ENCODE measurements at places on chromosomes 7 and 10.

GRCh38 chr7:18648849-18649758, 153.6 kb downstream of the HDAC9 start:
- no peak for DNase-seq

DNA sequence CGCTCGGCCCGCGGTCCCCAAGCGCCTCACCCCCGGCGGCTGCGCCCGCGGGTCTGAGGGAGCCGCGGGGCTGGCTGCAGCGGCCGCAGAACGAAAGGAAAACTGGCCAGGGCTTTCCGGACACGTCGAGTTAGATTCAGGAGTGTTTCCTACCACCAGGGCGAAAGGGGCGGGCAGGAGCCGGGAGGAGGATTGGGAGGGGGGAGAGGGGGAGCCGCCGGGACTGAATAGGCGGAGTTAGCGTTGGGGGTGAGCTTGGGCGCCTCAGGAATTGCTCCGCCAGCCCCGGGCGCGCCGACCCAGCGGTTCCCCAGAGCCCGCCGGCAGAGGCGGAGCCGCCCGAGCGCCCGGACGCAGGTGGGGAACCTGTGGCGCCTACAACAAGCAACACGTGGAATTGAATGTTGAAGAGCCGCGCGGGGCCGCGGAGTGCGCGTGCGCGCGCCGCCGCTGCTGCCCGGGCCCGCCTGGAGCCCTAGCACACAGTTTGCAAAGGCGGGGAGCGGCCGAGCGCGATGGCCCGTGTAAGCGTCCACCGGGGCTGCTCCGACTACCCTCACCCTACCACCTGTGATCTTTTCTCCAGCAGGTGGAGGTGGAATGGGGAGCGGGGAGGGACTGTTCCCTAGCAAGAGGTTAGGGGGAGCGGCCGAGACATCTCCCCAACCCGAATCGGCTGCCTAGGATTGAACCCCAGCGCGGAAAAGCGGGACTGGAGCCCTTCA, at the start of gene CADPS2:
TSS of gene CADPS2 (minus strand) at position 104 of the 725 bp plus-strand sequence. CDS start 123 bp downstream, outside the sequence.
- DNase-seq = peak; percentile 22

DNA sequence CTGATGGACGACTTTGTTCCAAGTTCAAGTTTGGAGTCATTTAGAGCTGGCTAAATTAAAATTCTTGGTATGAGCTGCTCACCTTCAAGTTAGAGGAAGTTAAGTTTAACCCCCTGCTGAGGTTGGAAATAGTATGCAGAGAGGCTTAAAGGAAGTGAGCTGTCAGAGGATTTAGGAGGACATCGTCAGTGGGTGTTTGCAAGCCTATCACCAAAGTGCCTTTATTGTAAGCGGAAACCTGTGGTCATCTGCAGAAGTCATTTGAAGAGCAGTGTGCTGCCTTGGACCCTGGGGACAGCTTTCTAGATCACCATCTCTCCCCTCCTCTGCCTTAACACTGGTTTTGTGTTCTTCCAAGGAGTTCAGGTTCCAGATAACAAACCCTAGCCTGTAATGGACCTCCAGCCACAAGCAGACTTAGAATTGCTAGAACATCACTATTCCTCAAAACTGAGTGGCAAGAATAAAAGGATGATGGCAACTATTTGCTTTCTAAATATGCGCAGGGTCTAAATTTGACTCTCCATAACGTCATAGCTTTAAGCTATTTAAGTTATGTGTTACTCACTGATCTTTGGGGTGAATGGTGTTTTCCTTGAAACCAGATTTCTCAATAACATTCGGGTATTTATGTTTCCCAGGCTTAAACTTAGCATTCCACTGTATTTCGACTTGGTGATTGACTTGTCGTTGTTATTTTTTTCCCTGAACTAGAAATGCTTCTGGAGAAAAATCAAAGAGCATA, 93.4 kb downstream of the SLC39A12 start:
- DNase-seq = peak; percentile 5

- peak; percentile 50 for DNase-seq
These were observed 198.9 kb downstream of the WDR37 start for GRCh38 chr10:1255118-1255517.

- DNase-seq = no peak
These were observed 872 bp upstream of the HMX2 start for GRCh38 chr10:123146894-123147634.

GRCh38 chr7:2792856-2793487, 51.1 kb downstream of the GNA12 start:
- DNase-seq = peak; percentile 42

DNA sequence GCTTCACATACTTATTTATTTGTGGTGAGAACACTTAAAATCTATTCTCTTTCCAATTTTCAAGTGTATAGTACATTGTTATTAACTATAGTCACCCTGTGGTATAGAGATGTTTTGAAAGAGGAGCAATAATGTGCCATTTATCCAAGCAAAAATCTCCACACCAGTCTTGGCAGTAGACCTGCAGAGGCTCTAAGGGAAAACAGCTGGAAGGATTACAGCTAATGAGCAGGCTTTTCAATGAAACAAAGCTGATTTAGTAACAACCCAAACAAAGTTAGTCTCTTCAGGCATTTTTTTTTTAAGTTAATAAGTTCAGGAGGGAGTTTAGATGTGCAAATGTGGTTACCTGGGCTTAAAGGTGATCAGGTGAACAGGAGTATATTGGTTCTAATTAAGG, 101.9 kb downstream of the EVX1 start:
- DNase-seq = no peak

DNA sequence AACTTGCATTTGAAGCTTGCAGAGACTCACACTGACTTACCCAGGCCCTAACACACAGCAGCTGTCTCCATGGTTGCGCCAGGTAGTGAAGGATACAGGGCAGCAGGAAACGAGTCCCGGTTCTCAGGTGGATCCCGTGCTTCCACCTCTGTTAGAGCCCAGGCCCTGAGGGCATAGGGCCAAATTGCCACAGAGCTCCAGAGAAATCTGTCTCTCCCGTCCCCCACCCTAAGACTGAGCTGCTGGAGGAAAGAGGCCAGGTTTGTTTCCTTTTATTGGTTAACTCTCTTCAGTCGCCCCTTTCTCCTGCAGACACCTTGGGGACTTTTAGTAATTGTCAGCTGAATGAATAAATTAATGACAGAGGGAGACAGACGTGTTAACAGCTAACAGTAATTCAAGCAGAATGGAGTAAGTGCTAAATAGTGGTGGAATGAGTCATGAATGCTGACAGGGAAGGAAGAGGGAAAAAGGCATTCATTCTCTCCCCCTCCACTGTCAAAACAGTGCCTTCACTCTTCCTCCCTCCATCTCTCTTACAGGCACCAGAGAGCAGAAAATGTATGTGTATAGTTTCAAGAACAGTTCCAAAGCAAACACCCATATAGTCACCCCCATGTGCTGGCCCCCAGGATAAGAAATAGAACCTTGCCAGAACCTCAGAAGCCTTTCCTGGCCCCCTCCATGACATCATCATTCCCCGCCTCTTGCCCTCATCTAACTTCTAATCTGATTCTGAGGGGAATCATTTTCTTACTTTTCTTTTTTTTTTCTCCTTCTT, 16.8 kb upstream of the DLG5 start:
- no peak for DNase-seq

- DNase-seq = no peak
These were observed 2.6 kb upstream of the MBL2 start for GRCh38 chr10:52775132-52775647.

DNA sequence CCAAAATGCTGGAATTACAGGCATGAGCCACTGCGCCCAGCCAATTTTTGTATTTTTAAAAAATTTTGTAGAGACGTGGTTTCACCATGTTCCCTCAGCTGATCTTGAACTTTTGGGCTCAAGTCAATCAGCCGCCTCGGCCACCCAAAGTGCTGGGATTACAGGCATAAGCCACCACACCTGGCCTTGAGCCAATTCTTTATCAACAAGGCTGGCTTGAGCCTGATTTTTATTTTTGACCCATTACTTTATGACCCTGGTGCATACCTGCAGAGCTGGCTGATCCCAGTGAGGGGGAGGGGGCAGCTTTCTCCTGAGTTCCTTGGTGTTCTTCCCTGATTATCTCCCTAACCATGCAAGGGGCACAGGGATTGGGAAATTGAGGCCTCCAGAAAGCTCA, 15.8 kb upstream of the CPA1 start:
- DNase-seq = peak; percentile 23

GRCh38 chr7:8783229-8783628, 349.8 kb downstream of the NXPH1 start:
- DNase-seq = no peak

GRCh38 chr10:85916286-85916685, 450.3 kb downstream of the GRID1 start:
- DNase-seq = no peak

Data from hematopoietic multipotent progenitor cell treated with erythropoietin and hydrocortisone succinate and interleukin-3 and kit ligand, for 6 days (in vitro differentiated cells).